GM13977 (cell line): ENCODE measurements at places on chromosomes 4 and X.

DNA sequence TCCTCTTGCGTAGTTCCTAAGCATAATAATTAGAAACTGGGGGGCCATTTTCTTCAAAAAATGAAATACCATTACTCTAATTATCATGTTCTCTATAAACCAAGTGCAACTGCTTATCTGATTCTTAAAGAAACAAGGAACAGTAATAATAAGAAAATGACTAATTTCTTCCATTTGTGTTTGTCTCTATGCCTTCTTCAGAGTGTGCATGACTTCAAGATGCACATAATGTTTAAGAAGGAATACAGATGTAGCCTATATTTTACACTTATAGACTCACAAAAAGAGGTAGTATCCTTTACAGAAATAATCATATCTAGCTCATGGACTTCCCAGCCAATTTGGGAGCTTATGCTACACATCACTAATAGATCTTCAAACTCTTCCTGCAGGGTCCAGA is 131.7 kb downstream of the CHRNA9 start:
- peak; percentile 15 for DNase-seq

- no peak for DNase-seq
Measured at GRCh38 chrX:56987741-56988140, 7.6 kb downstream of the SPIN3 start.

DNA sequence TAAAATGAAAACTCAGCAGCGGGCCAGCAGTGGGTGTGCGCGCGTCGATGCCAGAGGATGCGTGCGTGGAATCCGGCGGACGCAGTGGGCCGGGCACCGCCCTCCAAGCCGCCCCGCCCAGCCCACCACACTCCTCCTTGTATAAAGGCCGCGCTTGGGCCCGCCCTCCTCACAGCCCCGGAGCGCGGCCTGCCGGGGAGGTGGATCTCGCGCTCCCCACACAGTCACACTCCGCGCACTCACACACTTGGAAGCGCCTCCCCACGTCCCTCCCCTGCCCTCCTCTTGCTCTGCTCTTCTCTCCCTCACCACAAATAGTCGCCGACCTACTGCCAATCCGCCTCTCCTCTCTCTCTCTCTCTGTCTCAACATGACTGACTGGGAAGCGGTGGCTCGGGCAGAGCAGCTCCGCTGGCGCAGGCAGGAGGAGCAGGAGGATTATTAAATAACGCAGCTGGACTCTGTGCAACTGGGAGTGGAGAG is at the start of gene CCSER1:
Gene CCSER1, plus strand, starts transcription at position 172 of the 483 bp plus-strand sequence.
- DNase-seq, result peak; percentile 51

DNA sequence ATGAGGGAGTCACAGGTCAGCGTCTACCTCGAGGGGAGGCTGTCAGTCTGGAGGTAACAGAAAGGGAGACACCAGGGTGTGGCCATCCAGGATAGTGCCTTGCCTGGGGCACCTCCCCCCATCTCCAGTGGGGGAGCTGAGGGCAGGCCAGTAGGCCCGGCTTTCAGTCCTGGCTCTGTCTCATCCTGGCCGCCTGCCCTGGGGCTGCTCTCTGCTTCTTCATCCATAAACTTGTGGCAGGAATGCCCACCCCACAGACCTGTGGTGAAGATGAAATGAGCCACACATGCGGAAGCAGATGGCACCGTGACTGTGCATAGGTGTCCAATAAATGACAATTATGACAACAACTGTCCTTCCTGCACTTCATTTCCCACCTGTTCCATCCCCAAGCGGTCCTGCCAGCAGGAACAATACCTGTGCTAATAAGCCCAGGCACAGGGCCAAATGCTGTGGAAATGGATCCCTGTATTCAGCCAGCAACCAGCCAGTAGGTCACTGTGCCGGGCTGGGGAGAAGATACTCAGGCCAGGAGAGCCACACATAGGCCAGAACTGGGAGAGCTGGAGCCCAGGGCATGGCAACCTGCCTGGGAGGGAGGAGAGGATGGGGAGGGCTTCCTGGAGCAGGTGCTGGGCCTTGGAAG is 30.2 kb downstream of the TRO start:
- DNase-seq, result no peak

DNA sequence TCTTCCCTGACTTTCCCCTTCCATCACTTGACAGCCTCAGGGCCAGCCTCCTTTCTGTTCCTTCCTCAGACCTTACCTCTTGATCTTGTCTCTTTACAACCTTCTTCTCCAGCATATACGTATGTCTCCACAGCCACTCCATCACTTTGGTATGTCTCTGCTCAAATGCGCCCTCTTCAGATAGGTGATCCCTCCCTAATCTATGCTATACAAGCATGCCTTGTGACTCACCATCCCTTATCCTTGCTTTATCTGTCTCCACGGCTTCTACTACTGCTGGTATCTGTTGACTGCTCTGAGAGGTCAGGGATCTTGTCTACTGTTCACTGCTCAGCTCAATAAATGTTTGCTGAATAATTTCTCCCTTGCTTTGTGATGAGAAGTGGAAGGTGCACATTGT is 9.0 kb downstream of the ARAP2 start:
- DNase-seq, result no peak

- DNase-seq, result no peak
Measured at GRCh38 chrX:71057848-71058530, 10.1 kb downstream of the SNX12 start.

DNA sequence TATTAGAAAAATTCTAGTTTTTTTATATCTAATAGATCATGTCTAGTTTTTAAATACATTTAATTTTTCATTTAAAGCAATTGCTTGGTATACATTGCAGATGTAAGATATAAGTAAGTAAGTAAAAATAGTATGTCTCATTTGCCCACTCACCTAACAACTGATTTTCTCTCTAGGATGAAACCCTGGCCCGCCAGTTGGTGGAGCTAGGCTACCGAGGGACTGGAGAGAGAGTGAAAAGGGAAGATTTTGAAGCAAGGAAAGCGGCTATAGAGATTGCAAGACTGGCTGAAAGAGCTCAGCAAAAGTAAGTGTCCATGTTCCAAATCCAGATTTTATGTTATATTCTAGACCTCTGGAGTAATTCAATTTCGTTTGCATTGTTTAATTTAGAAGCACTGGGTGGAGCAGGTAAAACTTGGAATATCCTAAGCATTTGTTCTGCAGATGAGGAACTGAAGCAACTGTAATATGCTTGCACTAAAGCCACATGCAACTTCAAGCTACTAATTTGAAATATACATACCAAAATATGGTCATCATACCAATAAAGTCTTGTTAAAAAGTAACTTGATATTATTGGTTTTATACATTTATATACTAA is 27.1 kb downstream of the CFAP299 start:
- DNase-seq, result peak; percentile 29

DNA sequence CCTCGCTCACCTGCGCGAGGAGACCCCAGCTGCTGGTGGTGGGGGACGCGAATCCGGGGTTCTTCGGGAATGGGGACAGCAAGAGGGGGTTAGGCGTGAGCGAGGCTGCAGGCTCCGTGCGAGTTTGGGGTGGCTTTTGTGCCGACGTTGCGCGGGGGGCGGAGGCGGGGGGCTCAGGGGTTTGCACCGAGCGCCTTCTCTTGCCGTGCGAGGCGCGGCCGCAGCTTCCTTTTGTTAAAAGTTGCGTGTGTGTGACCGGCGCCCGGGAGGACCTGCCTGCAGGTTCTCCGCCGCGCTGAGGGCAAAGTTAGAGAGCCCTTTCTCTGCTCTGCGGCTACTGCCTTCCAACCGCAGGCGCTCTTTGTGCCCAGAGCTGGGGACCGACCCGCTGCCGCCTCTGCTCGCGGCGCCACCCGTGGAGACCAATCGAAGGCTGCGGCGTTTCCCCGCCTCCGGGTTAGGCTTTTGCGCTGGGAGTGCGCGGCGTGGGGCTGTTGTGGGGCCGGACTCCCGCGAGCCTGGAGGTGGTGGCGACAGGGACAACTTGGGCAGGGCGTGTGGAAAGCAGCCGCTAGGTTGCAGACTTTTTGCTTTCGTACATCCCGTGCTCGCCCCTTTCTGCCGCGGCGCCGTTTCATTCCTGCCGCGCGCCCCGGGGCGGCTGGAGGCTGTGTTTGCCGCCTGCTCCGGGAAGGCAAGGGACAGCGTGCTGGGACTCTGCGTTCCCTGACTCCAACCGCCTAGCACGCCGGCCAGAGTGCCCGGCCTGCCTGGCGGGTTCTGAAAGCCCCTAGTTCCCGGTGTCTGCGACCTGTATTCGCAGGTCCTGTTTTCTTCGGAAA is 716 bp downstream of the KIT start:
- peak; percentile 43 for DNase-seq

- DNase-seq, result no peak
Measured at GRCh38 chr4:160819791-160820190, 1344.0 kb downstream of the FSTL5 start.
